ENCODE measurements at places on chromosomes 12 and 14.

GRCh38 chr14:37027188-37027824, 145.1 kb downstream of the SLC25A21 start:
- DNase-seq = no peak

GRCh38 chr12:92561543-92561899, 141.3 kb upstream of the PLEKHG7 start:
- DNase-seq = no peak

- DNase-seq = no peak
These were observed 41.3 kb upstream of the SYCP3 start for GRCh38 chr12:101780599-101780998.

GRCh38 chr12:53795927-53796326, 44.1 kb upstream of the CISTR start:
- DNase-seq = no peak

- no peak for DNase-seq
These were observed 74.7 kb downstream of the BTG1 start for GRCh38 chr12:92070864-92071445.

GRCh38 chr14:32985866-32986265, 47.2 kb downstream of the NPAS3 start:
- DNase-seq = no peak

- DNase-seq = no peak
These were observed 236.4 kb downstream of the PAWR start for GRCh38 chr12:79454338-79454843.

GRCh38 chr12:64900540-64900939, 76.1 kb downstream of the TBC1D30 start:
- no peak for DNase-seq

DNA sequence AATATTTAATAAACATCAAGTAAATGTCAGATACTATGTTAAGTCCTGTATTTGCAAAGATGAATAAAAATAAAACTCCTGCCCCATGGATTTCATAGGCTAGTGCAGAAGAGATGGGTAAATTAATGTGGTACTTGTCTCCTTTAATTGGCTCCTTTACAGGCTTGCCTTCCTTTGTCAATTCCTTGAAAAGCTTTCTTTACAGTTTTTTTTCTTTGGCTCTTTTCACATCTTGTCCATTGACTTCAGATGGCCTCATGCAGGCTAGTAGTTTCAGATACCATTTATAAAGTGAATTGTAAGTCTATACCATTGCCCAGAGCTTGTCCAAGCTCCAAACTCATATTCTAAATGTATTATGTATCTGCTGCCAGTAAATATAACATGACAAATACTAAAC, 128.7 kb upstream of the GARIN2 start:
- no peak for DNase-seq

GRCh38 chr14:37150414-37150813, 22.0 kb downstream of the SLC25A21 start:
- DNase-seq = no peak

GRCh38 chr14:75238756-75239455, 39.7 kb upstream of the FOS start:
- no peak for DNase-seq

GRCh38 chr14:23518709-23519108, 32.9 kb downstream of the ZFHX2 start:
- DNase-seq = no peak

GRCh38 chr12:52749827-52750226, 27.3 kb downstream of the KRT76 start:
- no peak for DNase-seq

GRCh38 chr14:93745603-93746273, 42.5 kb downstream of the PRIMA1 start:
- no peak for DNase-seq

DNA sequence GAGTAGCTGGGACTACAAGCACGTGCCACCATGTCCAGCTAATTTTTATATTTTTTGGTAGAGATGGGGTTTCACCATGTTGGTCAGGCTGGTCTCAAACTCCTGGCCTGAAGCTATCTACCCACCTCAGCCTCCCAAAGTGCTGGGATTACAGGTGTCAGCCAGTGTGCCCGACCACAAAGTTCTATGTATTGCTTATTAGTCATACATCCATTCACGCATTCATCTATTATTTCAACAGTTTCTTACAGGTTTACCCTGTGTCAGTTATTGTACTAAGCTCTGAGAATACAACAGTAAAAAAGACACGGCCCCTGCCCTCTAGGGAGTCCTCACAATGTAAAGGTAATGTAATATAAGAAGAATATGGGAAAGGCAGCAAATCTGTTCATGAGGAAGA, 188.9 kb upstream of the BTG1 start:
- DNase-seq = no peak

- no peak for DNase-seq
These were observed 111.7 kb upstream of the MYL2 start for GRCh38 chr12:111031916-111032590.

DNA sequence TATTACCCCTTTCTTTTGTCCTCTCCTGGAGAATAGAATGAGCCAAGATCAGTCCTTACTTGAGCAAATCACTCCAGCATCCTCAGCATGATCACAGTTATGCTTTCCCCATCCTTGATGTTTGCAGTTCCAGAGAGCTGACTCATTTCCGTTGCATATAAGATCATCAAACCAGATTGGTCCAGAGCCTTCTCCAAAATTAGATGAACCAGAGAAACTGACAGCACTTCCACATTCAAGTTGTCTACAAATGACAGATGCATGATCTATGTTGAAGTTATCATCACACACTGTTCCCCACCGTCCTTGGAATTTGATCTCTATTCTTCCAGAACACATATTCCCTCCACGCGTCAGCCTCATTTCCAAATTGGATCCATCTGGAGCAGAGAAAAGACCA, 4.8 kb downstream of the CD163 start:
- no peak for DNase-seq

DNA sequence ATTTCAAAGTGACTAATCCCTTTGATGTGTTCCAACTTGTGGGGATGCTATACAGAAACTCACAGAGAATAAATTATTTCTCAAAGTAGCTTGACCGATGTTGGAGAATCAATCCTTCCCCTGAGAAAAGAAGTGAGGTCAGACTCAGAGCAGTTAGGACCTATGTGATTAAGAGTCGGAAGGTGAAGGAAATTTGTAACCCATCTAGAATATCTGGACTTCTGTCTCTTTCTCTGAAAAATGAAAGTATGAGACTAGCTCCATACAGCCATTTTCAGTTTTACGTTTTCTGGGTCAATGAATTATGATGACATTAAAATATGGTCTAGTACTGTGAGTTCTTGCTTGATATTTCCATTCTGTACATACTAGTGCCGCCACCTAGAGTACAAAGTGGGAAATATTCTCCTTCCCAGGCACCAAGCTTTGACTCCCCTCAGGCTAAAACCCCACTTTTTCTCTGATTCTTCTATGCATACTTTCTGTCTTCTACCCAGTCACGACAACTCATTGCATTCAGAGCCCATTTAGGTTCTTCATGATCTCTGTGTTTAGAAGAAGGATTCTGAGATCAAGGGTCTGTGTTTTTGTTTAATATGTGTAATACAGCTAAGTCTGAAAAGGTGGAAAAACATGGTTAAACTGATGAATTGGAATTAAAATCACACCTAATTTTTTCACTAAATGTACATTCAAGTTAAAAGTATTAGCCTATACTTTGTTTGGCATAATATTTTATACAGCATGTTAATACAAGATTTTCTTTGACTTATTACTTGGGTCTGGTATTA, 6.9 kb upstream of the NTS start:
- DNase-seq = no peak

DNA sequence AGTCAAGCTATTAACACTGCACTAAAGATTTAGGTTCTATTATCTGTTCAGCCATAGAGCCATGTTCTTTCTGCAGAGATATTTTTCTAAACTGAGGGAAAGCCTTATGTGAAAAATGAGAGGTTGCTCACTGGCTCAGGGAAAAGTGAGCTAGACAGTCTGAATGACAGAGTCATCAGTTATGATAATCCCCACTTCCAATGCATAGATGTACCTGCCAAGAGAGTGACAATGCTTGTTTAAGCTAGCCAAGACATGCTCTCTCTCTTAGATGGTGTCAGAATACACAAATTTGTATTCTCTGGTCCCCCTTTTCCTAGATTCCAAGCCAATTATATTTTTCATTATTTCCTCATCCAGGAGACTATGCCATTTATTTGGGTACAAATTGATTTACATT, 176.9 kb upstream of the FRMD6 start:
- no peak for DNase-seq

GRCh38 chr14:74952180-74952665, 3.2 kb downstream of the PGF start:
- no peak for DNase-seq

GRCh38 chr12:94070520-94070919, 77.9 kb upstream of the PLXNC1 start:
- DNase-seq = no peak

DNA sequence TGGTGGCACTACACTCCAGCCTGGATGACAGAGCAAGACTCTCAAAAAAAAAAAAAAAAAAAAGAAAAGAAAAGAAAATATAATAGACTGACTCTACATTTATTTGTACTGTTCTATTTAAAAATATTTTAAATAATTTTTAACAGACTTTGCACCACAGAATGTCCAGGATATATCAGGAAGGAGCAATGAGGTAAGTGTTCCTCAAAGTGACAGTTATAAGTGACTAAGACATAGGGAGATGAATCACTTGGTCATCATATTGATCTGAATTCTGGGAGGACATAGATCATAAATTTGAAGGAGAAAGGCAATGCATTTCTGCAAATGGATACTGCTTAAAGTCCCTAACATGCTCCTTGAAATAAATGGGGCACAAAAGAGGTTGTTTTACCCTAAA, 221.5 kb downstream of the KCNC2 start:
- DNase-seq = no peak

DNA sequence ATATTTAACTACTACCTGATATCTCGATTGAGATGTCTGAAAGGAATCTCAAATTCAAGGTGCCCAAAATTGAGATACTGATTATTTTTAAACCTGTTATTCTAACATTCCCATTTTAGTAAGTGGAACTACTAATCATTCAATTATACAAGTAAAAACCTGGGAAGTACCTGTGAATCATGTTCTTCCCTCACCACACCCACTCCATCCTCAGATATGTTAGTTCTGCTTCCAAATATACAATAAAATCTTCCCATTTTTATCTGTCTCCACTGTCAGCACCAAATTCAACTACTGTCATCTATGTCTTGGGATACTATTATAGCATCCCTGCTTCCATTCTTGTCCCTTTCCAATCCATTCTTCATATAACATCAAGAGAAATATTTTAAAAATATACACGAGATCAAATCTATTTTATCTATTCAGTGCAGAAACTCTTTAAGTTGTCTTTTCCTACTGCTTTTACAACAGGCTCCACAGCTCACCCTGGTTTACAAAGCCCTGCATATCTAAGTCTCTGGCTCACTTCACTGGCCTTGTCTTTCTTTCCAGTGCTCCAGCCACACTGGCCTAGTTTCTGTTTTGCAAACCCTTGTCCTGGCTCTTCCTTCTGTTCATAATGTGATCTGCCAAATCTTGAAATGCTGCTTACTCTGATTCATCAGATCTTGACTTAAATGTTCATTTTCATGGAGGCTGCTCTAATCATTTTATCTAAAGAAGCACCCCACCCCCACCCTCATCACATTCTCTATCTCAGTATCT, 122.3 kb downstream of the PTPRR start:
- no peak for DNase-seq

GRCh38 chr14:53214384-53214783, 61.3 kb upstream of the DDHD1 start:
- no peak for DNase-seq

DNA sequence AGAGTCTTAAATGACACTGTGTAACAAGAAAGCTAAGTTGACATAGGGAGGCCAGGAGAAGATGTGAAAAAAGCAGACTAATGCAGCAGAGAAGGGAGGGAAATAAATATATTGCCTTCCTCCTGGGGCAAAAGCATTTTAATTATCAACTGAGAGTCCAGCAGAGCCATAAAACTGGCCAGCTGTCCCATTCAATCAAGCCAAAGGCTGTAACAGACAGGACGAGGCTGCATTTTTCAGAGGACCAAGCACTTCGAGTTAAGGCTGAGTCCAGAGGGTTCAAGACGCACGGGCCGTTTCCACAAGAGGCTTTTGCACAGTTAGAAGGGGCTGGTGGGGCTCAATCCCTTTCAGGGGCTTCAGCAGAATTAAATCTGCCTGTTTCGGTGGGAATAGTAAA, 20.4 kb downstream of the MAP3K9 start:
- no peak for DNase-seq

DNA sequence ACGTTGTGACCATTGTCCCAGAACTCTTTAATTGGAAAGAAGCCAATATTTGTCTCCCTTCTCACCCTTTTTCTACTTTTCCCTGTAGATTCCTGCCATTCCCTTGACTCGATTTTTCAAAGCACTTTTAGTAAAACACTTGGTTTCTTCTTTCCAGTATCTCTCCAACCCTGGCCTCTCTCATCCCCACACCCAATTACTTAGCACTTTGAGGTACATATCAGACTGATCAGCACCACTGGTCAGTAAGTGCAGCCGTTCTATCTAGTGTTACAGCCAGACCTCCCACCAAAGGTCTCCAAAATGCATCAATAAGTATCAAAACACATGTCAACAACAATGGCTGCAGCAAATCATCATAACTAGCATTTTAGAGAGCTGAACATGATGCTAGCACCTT, 141.9 kb downstream of the BTG1 start:
- DNase-seq = no peak

- DNase-seq = no peak
These were observed 59.4 kb downstream of the TUNAR start for GRCh38 chr14:95936041-95936440.

GRCh38 chr12:7374423-7375144, 69.4 kb downstream of the CD163L1 start:
- no peak for DNase-seq

DNA sequence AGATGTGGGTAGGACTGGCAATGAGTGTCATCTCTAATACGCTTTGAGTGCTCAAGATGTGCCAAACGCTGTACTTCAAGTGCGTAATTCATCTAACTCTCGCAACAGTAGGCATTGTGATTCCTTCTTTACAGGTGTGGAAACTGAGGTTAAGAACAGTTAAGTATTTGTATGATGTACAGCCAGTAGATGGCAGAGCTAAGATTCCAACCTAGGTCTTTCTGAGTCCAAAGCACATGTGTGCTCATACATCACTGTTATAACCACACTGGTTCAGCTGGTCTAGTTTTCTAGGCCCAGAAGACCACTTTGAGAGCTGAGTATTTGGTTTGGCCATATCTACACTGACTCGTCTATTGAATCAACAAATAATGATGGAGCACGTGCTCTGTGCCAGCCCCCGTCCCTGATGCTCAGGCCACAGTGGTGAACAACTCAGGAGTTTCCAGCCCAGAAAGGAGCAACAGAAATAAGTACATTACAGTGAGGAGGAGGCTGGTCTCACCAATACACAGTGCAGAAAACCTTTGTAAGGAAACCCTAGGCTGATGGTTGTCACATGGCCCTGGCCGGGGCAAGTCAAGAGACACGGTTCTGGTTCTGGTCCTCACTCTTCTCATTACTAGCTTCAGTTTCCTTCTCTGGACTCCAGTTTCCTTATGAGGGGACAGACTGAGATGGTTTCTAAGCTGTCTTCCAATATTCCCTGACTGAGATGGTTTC, 69.3 kb upstream of the SCN8A start:
- no peak for DNase-seq

- DNase-seq = no peak
These were observed 159.8 kb downstream of the RPAP3 start for GRCh38 chr12:47545938-47546609.

All from esophagus squamous epithelium (tissue), 5 donors.